ENCODE measurements at places on chromosomes 2 and 18.

GRCh38 chr2:125169022-125169763 lies 1144.1 kb downstream of the CNTNAP5 start:
- DNase-seq = no peak

DNA sequence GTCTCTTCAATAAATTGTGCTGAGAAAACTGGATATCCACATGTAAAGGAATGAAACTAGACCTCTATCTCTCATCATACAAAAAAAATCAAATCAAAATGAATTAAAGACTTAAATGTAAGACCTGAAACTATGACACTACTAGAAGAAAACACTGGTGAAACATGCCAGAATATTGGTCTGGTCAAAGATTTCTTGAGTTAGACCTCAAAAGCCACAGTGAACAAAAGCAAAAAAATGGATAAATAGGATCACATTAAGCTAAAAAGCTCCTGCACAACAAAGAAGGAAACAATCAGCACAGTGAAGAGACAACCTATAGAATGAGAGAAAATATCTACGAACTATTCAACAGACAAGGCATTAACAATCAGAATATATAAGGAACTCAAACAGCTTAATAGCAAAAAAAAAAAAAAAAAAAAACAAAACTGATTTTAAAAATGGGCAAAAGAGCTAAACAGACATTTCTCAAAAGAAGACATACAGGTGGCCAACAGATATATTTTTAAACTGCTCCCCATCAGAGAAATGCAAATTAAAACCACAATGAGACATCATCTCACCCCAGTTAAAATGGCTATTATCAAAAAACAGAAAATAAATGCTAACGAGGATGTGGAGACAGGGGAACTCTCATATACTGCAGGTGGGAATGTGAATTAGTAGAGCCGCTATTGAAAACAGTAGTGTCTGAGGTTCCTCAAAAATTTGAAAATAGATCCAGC lies 66.3 kb downstream of the NCKAP1 start:
- no peak for DNase-seq

DNA sequence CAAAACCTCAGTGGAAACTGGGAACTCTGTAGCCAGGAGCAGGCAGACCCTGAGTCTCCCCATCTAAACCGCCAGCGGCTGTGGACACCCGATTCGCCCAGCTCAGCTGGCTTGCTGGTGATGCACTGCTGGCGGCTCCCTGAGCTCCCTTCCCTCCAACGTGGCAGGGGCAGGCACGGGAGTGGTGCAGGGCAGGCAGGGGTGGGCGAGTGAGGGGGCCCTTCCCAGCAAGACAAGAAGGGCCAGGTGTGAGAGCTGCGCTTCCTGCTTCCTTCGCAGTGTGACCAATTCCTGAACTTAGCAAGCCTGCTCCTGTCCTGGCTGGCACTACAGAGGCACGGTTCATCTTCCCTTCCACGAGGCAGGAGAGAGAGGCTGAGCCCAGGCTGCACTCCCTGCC lies 12.3 kb upstream of the SEMA4C start:
- no peak for DNase-seq

- DNase-seq = no peak
These were observed 194.4 kb downstream of the TMX3 start for GRCh38 chr18:68520406-68521075.

DNA sequence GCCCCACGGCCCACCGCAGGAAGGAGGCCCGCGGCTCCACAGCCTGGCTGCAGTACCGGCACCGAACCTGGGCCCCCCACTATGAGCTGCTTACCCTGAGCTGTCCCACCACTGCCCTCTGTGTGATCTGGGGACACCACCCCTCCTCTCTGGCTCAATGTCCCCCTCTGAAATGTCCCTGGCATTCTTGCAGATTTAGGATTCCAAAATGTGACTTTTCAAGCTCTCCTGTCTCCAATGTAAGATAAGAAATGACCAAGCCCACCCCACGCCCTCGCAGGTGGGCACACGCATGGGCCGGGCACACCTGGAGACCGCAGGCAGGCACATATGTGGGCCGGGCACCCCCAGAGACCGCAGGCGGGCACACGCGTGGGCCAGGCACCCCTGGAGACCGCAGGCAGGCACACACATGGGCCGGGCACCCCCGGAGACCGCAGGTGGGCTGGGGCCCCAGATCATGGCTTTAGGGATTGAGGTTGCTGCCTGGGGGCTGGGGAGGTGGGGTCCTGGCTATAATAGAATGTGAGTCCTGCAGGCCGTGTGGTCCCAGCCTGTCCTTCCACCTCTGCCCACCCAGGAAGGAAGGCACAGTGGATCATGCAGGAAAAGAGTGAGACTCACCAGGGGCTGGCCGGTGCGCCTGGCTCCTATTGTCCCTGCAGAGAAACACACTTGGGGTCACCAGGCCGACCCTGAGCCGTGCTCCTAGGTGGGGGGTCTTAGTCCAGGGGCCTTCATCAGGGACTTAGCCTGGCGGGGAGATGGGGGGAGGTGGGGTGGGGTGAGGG lies 7.2 kb downstream of the PDCD1 start:
- DNase-seq = no peak

GRCh38 chr18:26021061-26021754 lies 69.2 kb downstream of the SS18 start:
- DNase-seq = no peak

DNA sequence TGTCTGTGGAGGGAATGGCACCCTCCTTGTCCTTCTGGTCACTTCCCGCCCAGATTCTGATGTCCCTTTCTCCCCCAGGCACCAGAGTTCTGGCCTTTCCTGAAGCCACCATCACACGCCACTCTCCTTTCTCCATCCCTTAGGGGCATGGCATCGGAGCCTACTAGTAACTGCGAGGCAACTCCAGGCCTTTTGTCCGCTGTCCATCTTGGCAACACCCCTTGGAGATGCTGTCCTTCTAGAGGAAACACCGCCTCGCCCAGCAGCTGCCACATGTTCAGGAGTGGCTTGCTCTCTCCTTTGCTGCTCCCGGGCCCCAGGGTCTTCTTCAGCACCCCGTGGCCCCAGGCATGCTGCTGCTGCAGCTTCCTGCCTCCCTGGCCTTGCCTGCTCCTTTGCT lies 267.0 kb downstream of the SRBD1 start:
- no peak for DNase-seq

- DNase-seq = no peak
These were observed 81.3 kb downstream of the STRADB start for GRCh38 chr2:201532686-201533304.

DNA sequence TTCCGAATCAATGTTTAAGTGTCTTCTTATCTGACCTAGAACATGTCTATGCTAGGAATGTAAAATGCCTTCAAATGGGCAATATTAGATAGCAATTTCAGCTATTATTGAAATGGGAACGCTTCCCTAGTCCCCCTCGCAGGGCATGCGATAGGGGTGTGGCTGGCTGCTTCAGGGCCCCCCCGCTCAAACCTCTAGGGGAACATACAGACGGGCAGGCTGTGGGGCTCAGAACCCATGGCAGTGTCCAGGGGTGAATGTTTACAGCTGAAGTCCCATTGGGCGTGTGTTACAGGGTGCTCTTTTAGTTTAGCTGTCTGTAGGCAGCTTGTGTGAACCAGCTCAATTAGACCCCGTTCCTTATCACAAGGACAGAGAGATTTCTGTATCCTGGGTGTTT lies 315.9 kb downstream of the DSEL start:
- DNase-seq = no peak
